ENCODE measurements at places on chromosomes 3 and 15.

- DNase-seq: no peak
Measured at GRCh38 chr15:77181305-77182074, 110.6 kb upstream of the TSPAN3 start.

DNA sequence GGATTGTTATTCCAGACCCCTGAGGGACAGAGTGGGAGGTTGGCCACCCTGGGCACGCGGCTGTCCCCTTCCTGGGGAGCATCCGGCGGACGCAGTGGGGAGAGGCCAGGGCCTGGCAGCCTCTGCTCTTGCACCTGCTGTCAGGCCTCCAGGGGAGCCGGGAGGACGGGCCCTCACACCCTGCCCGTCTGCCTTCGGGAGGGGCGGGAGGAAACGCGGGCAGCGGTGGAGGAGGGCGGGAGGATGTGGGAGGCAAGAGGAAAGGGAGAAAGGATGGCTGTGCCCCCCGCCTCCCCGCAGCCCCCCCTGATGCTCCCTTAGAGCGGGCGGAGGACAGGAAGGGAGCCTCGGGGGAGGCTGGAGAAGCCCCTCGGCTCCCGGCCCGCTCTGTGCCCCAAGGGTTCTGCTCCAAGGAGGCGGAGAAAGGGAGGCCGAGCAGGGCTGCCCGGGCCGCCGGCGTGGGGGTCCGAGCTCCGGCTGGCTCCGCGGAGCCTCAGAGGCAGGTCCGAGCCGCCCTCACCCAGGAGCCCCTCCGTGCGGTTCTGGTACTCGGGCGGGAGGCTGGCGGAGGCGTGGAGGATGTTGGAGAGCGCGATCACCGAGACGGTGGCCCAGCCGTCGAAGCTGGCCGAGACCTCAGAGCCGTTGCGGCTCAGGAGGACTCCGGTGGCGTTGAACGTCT lies 40.9 kb downstream of the MUC20 start:
- no peak for DNase-seq

- no peak for DNase-seq
Measured at GRCh38 chr15:29309139-29309538, 39.5 kb upstream of the NSMCE3 start.

DNA sequence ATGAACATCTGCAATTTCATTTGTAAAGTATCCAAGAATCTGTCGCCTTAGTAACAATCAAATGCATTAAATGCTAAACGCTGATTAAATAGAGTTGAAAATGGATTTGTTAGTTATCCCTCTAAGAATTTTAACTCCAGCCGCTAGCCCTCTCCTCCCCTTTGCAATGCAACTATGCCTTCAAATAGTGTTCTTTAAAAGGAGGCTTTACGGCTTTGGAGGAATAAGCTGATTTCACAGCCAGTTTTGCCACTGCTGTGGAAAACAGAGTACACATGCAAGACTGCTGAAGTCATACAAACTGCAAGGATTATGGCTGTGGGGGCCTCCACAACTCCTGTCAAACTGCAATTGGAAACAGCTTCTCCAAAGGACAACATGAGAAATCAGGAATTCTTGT lies 89.2 kb downstream of the CERS3 start:
- DNase-seq: no peak

DNA sequence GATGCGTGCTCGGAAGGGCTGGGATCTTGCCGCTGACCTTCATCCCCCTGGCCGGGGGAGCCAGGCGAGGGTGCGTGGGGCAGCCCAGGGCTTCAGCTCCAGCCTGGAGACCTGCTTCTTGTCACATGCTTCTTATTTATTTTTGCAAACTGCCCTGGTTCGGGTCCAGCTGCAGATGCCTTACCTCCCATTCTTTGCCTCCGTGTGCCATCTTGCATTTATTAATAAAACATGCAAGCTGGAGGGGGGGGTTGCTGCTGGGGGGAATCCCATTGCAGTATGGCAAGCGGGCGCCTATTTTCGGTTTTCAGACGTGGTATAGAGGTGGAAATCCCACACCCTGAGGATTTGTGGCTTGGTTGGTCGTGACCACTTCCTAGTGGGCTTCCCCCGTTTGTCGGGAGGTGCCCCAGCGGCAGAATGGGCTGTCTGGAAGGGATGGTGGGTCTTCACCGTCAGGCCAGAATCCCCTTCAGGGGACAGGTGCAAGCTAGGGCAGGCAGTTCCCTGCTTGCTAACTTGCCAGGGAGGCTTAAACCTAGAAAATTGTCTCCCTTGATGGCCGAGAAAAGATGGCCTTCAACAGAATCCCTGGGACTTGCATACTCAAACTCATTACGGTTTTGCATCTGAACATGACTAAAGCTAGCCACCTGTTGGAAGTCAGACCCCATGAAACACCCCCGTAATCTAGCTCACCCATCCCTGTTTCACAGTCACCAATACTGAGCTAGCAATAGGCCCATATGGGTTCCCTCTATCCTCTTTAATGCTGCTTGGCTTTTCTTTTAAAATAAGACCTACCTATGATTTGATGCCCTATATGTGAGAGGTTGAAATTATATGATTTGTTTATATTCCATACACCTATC lies 569 bp downstream of the TMEM266 start:
- no peak for DNase-seq

DNA sequence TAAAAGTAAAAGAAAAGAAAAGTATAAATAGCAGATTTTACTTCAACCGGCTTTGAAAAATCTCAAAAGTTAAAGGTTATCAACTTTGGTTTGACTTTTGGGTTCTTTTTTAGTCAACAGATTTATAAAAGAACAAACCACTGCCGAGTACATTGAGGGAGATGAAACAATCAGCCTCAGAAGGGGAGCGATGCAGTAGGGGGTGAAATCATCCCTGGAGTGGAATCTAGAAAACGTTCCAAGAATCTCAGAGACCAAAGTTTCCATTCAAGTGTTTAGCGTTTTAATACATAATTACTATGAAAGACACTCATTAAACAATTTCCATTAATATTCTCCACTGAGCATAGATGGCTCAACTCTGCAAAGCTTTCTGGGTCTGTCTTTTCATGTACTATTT lies 745.5 kb downstream of the NR2F2 start:
- no peak for DNase-seq

DNA sequence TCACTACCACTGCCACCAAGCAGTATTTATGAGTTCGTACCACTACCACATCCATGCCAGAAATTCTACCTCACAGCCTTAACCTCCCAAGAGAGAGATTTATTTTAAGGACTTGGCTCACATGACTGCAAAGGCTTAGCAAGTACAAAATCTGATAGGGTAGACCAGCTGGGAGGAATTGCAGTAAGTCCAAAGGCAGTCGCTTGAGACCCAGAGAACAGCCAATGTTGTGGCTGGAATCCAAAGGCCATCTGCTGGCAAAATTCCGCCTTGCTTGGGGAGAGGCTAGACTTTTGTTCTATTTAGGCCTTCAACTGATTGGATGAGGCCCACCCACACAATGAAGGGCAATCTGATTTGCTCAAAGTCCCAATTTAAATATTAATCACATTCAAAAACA lies 101.4 kb upstream of the STT3B start:
- no peak for DNase-seq

- no peak for DNase-seq
Measured at GRCh38 chr3:145313751-145314150, 847.2 kb downstream of the PLOD2 start.

GRCh38 chr15:87387766-87388165 lies 868.8 kb downstream of the NTRK3 start:
- DNase-seq: no peak

GRCh38 chr3:179882292-179882691 lies 154.4 kb downstream of the PEX5L start:
- no peak for DNase-seq

GRCh38 chr3:46900007-46900292 lies 22.4 kb downstream of the PTH1R start:
- DNase-seq: no peak

- DNase-seq: no peak
Measured at GRCh38 chr3:6542795-6543194, 318.1 kb upstream of the GRM7 start.

DNA sequence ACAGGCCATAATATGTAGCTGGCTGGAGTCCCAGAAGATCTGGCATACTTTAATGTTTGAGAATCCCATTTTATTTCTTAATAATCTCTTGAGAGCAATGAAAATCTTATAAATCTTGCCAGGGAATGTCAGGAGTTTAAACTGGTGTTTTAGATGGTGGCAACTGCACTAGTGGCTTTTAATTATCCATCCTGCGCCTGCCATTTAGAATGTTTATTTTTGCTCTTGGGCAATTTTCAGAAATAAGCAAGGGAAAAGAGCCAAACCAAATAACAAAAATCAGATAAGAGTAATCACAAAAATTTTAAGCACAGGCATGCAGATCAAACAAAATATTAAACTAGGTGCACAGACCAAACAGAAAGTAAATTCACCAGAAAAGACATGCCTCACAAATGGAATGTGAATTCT lies 41.9 kb upstream of the UBP1 start:
- no peak for DNase-seq

DNA sequence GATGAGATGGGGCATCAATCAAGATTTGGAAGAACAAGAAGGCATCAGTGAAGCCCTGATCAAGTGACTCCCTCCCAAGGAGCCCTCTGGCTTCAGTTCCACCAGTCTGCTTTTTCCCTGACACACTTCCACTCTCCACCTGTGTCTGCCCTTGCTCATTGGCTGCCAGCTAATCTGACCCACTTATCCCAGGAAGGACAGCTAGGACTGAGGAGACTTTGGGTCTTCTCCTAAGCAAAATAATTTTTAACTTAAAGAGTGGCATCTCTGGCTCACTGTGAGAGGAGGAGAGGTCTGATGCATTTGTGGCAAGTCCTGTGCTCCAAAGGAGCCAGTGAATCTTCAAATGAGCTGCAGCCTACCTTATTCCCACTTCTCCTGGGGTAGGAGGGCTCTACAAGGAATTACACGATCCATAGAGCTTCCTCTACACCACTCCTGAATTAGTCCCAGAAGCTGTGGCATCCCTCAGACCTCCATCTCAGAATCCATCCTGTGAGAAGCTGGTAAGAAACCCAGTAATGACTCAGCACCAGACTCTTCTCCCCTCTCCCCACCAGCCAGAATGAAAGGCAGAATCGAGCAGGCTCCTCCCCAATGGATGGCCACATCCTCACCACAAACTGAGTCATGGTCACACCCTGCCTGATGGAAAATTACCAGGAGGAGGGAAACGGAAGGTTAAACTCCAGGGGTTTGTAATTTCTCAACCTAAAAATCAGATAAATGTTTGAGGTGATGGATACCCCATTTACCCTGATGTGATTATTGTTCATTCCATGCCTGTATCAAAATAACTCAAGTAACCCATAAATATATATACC lies 6.3 kb upstream of the PKM start:
- DNase-seq: peak; percentile 87

DNA sequence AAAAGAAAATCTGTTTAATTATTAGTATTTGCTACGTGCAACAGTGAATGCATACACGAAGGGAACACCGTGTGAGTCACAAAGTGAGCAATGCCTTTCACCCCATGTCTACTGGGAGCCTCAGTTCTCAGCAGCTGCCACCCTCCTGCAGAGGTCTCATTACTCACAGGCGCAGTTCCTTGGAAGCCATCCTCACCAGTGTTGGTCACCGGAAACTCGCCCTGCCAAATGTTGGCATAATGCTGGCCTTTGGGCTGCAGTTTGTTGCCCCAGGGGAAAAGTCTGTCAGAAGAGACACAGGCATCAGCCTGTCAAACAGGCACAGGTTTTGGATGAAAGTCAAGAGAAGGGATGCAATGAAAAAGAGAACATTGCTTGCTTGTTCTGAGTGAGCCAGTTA lies 50.1 kb downstream of the SUMF1 start:
- DNase-seq: peak; percentile 90

Measured in coronary artery (tissue), 2 donors.